ENCODE measurements at places on chromosomes 11 and 22.

DNA sequence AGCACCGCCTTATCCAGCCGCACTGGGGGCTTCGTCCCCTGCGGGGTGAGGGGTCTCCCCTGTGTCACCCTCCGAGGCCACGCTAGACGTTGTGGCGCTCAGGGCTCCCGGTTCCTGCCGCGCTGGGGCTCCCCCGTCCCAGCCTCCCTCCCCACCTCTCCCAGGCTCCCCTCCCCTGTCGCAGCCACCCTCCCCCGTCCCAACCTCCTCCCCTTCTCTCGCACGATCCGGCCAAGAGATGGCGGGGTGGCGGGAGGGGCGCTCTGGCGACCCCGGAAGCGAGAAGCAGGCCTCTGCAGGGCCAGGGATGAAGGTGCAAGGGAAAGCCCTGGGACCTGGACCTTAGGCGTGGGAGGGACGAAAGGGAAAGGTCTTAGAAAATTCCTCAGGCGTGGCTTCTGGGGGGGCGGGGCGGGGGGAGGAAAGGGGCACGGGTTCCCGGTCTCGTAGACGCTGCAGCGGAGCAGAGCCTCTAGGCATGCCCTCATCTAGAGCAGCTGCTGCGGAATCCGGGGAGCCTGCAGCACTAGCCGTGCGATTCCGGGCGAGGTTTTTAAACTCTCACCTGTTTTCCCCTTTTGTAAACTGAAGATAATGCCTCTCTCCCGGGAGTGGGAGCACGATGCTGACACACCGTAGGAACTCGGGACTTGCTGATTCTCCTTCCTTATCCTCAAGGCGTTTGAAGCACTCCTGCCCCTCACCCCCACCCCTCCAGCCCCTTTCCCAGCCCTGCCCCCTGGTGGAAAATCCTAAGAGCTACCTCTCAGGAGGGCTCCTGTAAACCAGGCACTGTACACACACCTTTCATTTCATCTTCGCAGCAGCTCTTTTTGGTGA lies 14.4 kb downstream of the KCNJ5 start:
- peak; percentile 35 for DNase-seq

GRCh38 chr22:40498420-40499208 lies 128.2 kb downstream of the SGSM3 start:
- DNase-seq: peak; percentile 57

DNA sequence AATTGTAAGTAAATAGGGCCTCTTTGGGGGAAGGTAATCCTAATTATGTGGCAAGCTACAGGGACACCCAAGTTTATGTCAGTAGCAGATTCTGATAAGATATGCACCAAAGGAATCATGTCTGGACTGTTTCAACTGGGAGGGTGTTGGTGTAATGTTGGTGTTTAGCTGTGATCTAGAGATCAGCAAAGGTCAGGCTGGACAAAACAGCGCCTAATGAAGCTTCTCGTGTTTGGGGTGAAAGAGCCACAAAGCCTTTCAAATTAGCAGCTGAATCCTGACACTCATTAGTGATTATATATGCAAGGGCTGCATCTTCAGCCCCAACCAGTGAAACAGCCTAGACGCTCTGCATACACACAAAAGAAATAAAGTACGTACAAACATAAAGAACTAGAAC lies 106.3 kb downstream of the MPPED2 start:
- DNase-seq: no peak

DNA sequence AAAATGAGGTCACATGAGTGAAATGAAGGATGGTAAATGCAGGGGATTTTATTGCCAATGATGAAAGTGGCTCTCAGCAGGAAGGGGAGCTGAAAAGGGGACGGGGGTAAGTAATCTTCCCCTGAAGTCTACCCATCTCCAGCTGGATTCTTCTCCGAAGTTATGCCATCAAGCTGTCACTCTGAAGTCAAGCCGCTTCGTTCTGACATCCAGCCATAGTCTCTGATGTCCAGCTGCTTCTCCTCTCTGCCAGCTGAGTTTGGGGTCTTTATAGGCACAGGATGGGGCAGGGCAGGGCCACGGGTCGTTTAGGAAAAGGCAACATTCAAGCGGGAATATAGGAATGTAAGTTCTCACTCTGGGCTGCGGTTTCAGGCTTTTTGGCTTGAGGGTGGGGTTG lies 181.9 kb upstream of the ANO3 start:
- DNase-seq: no peak

DNA sequence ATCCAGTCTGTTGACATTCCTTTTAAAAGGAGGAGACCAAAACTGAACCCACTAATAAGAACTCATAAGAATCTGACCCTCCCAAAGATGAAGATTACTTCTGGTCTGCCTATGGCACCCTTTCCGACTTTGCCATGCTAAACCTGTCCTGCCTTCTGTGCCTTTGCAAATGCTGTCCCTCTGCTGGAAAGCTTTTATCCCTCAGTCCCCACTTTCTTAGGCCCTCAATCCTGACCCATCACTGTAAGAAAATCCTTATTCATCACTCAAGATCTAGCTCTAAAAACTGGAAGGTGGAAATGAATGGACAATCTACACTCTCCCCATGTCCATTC lies 10.4 kb downstream of the MPZL3 start:
- no peak for DNase-seq

DNA sequence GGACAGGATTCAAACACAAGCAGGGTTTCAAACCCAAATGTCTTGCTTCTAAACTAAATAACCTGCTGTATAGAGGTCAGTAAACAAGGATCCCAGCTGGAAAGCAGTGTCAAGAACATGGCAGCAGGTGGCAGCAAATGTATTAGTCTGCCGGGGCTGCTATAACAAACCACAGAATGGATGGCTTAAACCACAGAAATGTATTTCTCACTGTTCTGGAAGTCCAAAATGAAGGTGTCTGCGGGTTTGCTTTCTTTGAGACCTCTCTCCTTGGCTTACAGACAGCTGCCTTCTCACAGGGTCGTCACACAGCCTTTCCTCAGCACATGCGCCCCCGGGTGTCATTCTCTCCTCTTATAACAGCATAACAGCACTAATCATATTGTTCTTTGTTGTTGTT lies 65.1 kb upstream of the LRRC55 start:
- peak; percentile 7 for DNase-seq

DNA sequence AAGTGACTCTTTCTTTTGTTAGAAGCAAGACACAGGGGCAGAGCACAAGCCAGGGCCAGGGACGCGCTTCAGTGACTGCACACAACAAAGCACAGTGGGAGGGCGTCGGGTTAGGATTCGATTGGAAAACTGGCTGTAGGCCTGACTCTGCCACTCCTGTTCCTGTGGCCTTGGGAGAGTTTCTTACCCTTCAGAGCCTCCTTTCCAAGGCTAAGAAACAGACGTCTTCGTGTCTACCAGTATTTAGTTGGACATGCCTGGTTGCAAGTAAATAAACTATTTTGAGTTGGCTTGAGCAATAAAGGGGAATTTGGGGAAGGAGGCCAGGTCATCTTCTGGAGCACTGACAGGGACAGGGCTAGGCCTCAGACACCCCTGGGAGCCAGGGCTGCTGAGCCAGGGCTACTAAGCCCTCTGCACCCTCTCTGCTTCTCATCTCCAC lies 549.1 kb downstream of the INSC start:
- no peak for DNase-seq

DNA sequence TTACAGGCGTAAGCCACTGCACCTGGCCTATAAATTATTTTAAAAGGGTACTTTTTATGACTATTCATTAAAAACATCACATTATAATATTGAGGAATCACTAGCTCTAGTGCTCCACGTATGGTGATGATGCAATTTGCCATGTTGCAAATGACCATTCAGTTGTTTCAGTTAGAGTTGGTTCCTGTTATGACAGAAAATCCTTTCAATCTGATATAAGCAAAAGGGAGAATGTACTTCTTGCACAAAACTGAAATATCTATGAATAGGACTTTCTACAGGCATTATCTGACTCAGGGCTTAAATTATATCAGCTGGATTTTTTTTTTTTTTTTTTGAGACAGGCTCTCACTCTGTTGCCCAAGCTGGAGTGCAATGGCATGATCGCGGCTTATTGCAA lies 45.6 kb upstream of the RRM1 start:
- DNase-seq: no peak

DNA sequence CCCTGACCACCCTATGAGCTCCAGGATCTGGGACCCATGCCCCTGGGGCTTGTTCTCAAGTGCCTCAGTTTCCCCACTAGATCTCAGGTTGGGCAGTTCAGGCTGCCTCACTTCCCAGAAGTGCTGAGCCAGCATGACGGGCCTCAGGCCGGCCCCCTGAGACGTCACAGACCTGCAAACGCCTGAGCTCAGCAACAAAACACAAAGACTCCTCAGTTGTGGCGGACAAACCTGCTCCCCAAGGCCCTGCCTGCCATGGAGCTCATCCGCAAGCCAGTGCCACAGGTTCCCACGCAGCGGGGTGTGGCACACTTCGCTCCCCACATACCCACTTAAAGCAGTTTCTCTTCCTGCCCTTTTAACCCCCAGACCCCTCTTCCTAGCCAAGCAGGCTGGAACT lies 45.2 kb downstream of the NECTIN1 start:
- no peak for DNase-seq

DNA sequence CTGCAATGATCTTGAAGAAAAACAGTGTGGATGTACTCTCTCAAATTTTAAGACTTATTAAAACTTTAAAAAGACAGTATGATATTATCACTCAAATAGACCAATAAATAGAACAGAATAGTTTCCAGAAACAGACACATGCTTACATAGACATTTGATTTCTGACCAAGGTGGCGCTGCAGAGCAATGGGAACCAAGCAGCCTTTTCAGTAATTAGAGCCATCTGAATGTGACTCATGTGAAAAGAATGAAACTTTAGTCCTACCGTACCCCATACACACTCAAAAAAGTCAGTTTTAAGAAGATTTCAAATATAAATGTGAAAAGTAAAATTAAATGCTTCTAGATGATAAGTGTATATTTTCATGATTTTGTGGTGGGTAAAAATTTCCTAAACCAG lies 74.2 kb upstream of the MS4A8 start:
- DNase-seq: no peak

DNA sequence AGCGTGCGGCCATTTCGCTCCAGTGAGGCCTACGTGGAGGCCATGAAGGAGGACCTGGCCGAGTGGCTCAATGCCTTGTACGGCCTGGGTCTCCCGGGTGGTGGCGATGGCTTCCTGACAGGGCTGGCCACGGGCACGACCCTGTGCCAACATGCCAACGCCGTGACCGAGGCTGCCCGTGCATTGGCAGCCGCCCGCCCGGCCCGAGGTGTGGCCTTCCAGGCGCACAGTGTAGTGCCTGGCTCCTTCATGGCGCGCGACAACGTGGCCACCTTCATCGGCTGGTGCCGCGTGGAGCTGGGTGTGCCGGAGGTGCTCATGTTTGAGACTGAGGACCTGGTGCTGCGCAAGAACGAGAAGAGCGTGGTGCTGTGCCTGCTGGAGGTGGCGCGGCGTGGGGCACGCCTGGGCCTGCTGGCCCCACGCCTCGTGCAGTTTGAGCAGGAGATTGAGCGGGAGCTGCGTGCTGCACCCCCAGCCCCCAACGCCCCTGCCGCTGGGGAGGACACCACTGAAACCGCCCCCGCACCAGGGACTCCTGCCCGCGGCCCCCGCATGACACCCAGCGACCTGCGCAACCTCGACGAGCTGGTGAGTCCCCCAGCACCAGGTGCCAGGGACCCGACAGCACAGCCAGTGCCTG lies 1.8 kb downstream of the GAS2L1 start:
- DNase-seq: no peak

DNA sequence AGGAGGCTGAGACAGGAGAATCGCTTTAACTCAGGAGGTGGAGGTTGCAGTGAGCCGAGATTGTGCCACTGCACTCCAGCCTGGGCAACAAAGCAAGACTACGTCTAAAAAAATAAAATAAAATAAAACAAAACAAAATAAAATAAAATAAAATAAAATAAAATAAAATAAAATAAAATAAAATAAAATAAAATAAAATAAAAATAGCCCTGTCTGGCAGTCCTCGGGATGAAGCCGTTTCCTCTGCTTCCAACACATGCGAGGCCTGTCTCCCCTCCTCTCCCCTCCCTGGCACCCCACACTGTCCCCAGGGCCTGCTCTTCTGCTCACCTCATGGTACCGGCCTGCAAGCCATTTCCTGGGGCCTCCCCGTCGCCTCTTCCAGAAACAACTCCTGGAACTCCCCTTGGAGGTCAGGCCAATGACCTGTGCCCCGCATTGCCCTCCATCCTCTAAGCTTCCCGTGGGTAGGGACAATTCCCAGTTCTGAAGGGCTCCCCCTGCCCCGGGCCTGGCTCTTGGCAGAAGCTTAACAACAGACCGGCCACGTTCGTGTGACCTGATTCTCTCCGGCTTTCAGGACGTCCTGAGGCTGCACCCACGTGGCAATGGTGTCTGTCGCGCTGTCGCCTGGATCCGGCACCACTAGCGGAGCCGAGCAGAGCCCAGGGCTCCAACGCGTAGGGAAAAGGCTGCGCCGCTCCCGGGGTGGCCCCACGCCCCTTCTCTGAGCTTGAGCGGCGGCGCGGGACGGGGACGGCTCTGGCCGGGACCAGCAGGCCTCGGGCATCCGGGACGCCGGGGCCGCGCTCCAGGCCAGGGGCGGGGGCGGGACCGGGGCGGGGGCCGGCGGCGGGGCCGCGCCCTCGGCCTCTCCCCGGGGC lies 456 bp upstream of the PARVB start:
- peak; percentile 36 for DNase-seq

DNA sequence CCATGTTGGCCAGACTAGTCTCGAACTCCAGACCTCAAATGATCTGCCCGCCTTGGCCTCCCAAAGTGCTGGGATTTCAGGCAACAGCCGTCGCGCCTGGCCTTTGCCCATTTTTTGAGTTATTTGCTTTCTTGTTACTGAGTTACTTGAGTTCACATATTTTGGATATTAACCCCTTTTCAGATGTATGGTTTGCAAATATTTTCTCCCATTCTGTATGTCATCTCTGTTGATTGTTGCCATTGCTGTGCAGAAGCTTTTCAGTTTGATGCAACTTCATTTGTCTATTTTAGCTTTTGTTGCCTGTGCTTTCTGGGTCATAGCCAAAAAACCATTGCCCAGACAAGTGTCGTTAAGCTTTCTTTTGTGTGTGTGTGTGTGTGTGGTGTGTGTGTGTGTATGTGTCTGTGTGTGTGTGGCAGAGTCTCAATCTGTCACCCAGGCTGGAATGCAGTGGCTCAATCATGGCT lies 6.8 kb downstream of the TSGA10IP start:
- DNase-seq: no peak

- DNase-seq: no peak
Observed at GRCh38 chr11:37110385-37110784, 512.3 kb upstream of the RAG2 start.

- DNase-seq: no peak
Observed at GRCh38 chr11:115501502-115501892, 2.7 kb downstream of the CADM1 start.

DNA sequence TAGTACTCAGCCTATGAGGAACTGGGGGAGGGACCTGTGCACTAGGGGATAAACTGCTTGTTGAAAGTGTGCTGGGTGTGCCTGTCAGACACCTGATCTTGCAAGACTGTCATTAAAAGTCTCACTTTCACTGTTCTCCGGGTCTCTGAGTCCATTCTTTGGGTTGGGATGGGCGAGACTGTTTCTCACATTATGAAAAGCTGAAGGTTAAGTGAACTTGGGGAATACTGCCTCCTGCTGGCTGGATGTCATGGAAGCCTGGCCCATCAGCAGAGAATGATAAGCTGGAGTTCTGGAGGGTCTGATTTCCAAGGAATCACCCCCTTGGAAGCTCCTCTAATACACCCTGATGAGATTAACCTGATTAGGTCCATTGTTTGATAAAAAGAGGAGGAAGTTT lies 9.0 kb upstream of the VPREB1 start:
- no peak for DNase-seq

GRCh38 chr22:25051983-25052710 lies 99.6 kb downstream of the KIAA1671 start:
- DNase-seq: no peak
